ENCODE measurements at places on chromosomes 13 and 19. TPM values are rescaled to one million over a fixed set of nuclear protein-coding genes. Genes with fewer than 3 reads are reported as not detected.

The BAX gene
- 119 TPM for total RNA-seq

DNA sequence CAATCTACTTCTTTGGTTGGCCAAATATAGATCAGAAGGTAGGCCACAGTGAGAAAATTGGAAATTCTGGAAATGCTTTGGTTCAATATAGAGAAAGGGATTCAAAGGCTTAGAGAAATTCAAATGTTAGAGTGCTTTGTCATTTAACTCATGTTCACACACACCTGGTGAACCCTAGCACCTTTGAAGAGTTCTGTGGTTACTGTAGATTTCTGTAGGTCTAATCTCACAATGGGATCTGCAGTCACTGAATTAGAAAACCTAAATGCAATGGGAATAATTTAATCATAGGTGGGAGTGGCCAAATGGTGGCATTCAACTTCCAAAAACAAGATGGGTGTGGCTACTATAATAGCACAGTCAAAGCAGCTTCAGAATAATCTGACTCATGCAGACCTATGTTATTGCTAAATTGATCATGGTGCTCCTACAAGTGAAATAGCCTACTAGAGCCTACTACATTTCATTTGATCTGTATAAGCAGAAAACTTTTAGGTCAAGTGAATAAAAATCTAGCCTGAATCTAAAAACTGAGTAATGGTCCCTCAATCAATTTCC is 1152.9 kb downstream of the PCDH9 start:
- DNase-seq = no peak

DNA sequence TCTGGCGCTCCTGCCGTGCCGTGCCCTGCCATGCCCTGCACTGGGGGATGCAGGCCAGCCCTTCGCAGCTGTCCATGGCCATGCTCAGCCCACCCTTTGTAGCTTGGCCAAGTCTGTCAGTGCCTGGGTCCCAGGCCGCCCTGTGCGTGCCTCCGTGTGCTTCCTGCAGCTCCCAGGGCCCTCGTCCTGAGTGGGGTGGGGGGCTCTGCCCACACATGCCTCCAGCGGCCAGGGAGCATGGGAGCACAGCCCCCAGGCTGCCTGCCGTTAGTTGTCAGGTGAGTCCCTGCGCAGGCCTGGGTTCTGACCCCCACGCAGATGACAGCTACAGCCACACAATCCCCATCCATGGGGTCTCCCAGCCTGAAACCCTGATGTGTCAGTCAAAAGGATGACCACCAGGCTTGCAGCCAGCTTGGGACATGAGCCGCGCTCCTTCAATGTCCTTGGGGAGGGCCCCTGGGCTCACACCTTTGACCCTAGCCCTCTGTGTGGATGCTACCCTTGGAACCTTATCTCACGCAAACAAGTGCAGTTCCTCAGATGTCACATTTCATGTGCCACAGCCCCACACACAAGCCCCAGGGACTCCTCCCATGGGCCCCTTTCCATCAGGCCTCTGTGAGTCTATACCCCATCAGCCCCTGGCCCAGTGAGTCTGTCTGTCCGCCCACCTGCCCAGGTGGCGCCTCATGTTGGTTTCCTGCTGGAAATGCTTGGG is 24.5 kb downstream of the TMED1 start:
- DNase-seq = no peak

The PLK5 gene
- total RNA-seq = 0.38 TPM

The CEACAM6 gene
- total RNA-seq = not detected

The HCST gene
- 1.4 TPM for total RNA-seq

The CYP4F2 gene
- total RNA-seq = not detected

GRCh38 chr13:57878291-57878690 is 246.7 kb downstream of the PCDH17 start:
- no peak for DNase-seq

GRCh38 chr19:14383661-14384555 is 2.7 kb downstream of the ADGRE5 start:
- DNase-seq = no peak

DNA sequence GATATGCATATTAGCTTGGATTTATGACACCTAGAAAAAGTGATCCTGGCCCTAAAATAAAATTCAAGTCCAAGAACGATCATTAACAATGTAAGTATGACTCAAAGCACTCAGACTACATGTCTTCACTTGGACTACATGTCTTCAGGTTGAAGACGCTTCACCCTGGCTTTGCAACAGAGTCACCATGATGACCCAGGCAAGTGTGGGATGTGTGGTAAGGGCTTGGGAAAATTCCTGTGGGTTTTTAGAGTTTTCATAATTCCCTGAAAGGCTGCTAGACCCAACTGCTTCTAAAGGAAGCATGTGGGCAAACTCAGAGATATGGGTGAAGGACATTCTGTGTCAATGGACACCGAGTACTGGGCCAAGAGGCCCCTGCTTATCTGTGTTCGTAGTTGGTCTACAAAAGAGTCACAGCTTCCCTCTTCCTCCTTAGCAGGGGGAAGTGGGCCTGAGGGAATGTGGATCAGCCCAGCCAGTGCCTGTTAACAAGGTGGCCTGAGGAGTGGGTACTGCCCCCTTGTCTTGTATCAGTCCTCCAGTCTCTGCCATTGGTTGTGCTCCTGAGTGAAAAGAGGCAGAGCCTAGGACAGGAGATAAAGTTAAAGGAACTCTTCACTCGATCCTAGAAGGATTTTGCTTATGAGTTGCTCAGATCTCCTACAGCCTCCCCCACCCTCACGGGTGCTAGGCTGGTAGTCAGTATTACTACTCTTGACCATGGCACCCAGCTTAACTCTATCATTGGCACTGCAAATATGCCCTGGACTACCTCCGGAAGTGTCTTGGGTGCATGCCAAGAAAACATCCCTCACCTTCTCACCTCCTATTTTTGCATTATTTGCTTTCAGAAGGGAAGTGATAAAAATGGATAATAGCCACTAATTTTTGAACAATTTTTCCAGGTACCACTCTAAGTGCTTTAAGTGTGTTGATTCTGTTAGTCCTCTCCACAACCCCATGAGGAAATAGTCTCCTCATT is 406.3 kb downstream of the COG6 start:
- no peak for DNase-seq

DNA sequence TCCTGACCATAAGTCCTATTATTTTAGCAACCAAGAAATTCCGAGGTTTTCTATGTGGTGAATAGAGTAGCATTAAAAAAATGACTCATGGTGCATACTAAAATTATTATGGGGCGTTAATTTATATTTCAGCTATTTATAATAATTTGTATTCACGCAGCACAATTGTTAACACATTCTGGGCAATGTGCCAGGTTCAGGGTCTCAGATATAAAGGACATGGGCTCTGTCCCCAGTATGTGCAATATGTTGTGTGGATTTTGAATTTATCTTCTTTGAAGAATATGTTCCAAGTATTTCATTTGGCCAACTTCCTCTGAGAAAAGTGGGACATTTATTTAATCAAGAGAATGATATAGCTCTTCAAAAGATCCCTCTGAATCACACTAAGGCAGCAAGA is 1434.7 kb upstream of the PRR20A start:
- DNase-seq = no peak

GRCh38 chr19:374183-374885 is 29.7 kb upstream of the MIER2 start:
- DNase-seq = no peak

DNA sequence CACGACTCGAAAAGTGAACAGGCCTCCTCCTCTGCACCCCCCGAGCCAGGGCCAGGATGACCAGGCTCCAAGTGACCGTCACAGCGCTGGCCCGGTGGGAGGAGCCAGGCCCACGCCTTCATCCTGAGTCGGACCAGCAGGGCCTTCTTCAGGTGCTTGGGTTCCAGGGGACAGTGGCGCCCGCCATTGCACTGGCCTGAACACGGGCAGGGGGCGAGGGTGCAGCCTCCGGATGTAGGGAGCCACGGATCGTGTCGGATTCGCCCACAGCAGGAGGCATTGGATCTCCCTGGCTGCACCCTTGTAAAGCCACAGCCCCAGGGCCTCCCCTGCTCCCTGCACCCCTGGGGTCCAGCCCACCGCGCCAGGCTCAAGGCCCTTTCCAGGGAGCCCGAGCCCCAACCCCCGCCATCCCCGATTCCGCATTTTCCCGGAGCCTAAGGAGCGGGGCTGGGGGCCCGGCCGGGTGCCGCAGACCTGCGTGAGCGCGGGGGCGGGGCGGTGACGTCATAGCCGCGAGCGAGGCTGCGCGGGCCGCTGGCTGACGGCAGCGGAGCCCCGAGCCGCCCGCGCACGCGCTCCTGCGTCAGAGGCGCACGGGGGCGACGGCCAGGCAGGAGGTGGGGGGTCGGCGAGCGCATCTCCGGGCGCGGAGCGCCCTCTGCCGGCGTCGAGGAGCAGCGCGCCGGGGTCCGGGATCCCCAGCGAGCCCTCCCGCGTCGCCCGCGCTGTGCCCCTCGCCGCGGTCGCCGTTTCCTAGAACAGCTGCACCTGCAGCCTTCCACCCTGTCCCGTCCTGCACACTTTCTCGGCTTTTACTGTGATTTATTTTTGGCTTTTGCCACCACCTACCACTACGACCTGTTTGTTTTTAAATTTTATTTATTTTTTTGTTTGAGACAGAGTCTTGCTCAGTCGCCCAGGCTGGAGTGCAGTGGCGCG is 1.5 kb upstream of the ATP5F1D start:
- DNase-seq = peak; percentile 96

GRCh38 chr13:35804901-35805300 is 326.3 kb downstream of the DCLK1 start:
- DNase-seq = no peak

The PGLYRP2 gene
- not detected for total RNA-seq

The ARMC6 gene
- total RNA-seq = 28.2 TPM

GRCh38 chr13:35841060-35841521 is 290.1 kb downstream of the DCLK1 start:
- DNase-seq = no peak

- no peak for DNase-seq
Observed at GRCh38 chr13:101149735-101150384, 266.4 kb downstream of the NALCN start.

The PSG1 gene
- not detected for total RNA-seq

The UQCRFS1 gene
- 26.1 TPM for total RNA-seq

DNA sequence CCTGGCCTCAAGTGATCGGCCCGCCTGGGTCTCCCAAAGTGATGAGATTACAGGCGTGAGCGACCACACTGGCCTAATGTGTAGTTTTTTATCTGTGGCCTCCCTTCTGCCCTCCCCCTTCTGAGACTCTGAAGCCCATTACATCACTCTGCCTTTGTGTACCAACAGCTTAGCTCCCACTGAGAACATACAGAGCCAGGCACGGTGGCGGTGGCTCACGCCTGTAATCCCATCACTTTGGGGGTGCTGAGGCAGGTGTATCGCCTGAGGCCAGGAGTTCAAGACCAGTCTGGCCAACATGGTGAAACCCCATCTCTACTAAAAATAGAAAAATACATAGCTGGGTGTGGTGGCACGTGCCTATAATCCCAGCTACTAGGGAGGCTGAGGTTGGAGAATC is 12.6 kb downstream of the NCR1 start:
- DNase-seq = no peak

DNA sequence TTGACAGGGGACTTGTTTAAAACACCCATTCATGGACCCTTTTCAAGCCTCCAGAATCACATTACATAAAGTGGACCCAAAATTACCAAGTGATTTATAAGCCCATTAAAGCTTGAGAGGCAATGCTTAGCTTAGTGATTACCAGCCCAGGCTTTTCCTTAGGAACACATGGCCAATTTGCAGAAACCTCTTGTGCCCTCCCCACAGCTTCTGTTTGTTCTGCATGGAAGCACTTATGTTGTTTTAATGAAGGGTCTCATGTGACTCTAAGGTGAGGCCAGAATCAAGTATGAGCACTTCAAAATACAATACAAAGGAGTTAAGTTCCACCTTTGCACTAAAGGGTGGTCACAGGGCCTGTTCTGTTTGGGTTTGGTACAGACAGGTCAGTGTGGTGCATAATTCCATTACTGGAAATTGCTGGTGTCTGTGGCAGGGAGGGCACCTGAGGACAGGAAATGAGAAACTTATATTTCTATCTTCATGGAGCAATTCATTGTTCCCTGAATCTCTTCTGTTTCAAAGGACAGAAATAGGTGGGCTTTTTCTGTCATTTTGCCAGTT is 15.3 kb downstream of the ZNF486 start:
- no peak for DNase-seq

- DNase-seq = no peak
Observed at GRCh38 chr13:98207416-98207815, 30.3 kb upstream of the RNF113B start.

The UBE2L5 gene
- total RNA-seq = not detected

The B3GNT8 gene
- total RNA-seq = 4.9 TPM

- no peak for DNase-seq
Observed at GRCh38 chr13:30253830-30254229, 53.5 kb downstream of the KATNAL1 start.

- DNase-seq = no peak
Observed at GRCh38 chr19:48617146-48617937, 1.6 kb downstream of the RPL18 start.

- no peak for DNase-seq
Observed at GRCh38 chr13:26280295-26280694, 26.4 kb downstream of the CDK8 start.
